ENCODE measurements at places on chromosomes 1 and 21.

- ATAC-seq, result peak; percentile 5
Measured at GRCh38 chr21:43929217-43929971, 64.4 kb downstream of the AGPAT3 start.

GRCh38 chr1:228988664-228989063 is 253.4 kb downstream of the RHOU start:
- ATAC-seq, result no peak

- ATAC-seq, result no peak
Measured at GRCh38 chr1:25933479-25934365, 27.5 kb upstream of the STMN1 start.

GRCh38 chr1:56135864-56136147 is 443.6 kb downstream of the PLPP3 start:
- ATAC-seq, result no peak

- no peak for ATAC-seq
Measured at GRCh38 chr1:101928829-101929228, 67.9 kb downstream of the OLFM3 start.

DNA sequence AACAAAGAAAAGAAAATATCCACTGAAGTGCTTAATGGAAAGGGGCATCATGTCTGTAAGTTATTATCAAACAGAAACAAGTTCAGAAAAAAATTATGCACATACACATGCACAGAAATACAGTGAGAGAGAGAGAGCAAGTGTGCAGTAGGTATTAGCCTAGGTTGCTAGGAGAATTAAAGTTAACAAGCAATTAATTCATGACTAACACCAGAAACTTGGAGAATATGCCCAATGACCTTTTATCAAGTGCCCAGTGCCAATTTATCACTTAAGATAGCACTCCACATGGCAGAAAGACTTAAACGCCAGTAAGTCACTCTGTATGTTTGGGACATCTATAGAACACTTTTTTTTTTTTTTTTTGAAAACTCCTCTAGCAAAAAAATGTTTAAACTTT is 56.2 kb upstream of the SLC16A1 start:
- no peak for ATAC-seq

GRCh38 chr1:44834328-44834727 is 8.7 kb downstream of the PTCH2 start:
- no peak for ATAC-seq

Data from gastroesophageal sphincter (tissue), 4 donors.